Adipocyte (in vitro differentiated cells): ENCODE measurements at places on chromosomes 1 and 21.

- DNase-seq, result no peak
These were observed 436.8 kb downstream of the KIF26B start for GRCh38 chr1:245591346-245592188.

- no peak for DNase-seq
These were observed 7.6 kb upstream of the EIF4G3 start for GRCh38 chr1:21184276-21184675.

DNA sequence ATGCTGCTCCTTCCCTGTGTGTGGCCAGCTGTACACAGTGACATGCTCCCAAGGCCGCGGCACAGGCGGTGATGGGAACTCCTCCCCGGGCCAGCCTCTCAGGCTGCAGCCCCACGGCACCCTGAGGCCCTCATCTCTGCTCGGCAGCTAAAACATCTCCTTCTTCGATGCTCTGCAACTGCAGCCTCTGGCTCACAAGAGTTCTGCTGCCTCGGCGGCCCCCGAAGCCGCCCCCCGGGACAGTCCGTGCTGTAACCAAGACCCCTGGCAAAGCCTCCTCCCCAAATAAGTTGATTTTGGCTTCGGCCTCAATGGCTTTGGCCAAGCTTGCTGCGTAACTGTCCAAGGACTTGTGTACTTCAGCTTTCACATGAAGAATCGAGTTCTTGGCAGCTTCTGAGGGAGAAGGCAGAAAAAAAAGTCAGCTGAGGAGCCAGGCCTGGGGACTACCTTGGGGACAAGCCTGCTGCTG lies 51.3 kb downstream of the GPR161 start:
- no peak for DNase-seq

DNA sequence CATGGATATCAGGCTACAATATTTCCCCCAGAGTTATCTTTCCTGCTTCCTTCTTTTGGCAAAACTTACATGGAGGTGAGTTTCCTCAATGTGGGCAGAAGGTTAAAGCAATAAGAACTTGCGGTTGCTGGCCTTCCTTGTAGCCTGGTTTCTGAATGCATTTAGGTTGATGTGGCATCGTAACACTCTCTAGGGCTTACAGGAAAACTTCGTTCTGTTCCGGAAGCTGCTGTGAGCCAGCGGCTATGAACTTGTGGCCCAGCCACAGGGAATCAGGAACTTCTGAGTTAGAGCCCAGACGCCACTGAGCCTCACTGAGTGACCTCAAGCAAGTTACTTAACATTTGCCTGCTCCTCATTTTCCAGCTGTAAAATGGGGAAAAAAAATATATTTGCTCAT lies 623.4 kb upstream of the ADAMTS5 start:
- DNase-seq, result no peak

GRCh38 chr1:187654635-187655034 lies 825.9 kb downstream of the PLA2G4A start:
- no peak for DNase-seq

- DNase-seq, result peak; percentile 98
These were observed 5.0 kb upstream of the CTTNBP2NL start for GRCh38 chr1:112390775-112391602.

DNA sequence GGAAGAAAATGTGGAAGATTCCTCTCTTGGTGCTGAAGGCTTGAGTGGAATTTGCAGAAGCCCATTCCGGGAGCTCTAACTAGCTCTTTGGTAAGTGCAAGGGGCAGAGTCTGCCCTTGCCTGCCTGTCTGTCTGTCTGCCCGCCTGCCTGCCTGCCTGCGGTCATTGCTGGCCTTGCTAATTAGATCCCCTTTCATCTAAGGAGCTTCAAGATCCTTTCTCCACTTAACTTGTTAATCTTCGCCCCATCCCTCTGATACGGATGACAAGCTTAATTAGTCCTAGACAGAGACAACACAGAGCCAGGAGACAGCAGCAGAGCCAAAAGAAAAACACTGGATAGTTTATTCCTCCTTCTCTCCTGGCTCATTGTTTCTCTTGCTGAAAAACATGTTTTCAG lies 80.2 kb upstream of the GADD45A start:
- no peak for DNase-seq

DNA sequence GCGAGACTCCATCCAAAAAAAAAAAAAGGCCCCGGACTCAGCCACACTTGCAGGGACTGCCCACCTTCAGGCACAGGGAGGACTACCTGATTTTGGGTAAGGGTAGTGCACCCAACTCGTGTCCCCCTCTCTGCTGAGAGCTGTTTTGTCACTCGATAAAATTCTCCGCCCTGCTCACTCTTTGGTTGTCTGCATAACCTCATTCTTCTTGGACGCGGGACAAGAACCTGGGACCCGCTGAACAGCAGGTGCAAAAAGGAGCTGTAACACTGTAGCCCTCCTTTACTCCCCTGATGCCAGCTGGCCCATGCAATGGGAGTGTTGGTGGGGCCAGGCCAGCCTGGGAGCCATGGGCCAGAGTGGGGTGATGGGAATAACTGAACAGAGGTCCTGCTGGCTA lies 10.6 kb downstream of the S100B start:
- no peak for DNase-seq

DNA sequence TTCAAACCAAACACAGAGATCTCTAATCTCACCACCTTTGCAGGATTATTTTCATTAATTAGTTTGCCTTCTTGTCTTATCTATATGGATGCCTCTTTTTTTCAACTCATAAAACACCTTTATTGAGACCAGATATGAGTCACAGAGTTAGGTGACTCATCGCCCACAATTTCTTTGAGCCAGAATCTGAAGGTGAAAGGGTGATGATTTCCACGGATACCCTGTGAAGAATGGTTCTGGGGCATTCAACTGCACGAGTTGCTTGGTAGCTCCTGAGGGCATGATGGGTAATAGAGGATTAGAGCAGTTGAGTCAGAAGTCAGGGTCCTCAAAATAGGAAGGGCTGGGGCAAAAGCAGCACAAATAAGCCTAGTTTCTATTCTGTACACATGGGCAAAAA lies 128.2 kb downstream of the TBX19 start:
- DNase-seq, result no peak

DNA sequence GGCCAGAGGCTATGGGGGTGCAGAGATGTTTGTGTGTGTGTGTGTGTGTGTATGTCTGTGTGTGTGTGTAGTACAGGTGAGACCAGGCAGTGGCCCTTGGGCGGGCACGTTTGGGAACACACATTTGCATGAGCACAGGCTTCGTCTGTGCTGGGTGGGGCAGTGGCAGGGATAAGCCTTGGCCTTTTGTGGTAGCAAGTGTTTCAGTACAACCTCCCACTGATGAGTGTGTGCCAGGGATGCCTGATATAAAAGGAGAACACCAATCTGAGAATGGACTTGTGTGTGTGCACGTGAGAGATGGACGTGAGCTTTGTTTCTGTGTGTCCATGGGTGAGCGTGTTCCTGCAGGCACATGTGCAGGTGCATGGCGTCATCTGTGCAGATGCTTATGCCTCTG lies 3.0 kb downstream of the NTRK1 start:
- DNase-seq, result no peak

DNA sequence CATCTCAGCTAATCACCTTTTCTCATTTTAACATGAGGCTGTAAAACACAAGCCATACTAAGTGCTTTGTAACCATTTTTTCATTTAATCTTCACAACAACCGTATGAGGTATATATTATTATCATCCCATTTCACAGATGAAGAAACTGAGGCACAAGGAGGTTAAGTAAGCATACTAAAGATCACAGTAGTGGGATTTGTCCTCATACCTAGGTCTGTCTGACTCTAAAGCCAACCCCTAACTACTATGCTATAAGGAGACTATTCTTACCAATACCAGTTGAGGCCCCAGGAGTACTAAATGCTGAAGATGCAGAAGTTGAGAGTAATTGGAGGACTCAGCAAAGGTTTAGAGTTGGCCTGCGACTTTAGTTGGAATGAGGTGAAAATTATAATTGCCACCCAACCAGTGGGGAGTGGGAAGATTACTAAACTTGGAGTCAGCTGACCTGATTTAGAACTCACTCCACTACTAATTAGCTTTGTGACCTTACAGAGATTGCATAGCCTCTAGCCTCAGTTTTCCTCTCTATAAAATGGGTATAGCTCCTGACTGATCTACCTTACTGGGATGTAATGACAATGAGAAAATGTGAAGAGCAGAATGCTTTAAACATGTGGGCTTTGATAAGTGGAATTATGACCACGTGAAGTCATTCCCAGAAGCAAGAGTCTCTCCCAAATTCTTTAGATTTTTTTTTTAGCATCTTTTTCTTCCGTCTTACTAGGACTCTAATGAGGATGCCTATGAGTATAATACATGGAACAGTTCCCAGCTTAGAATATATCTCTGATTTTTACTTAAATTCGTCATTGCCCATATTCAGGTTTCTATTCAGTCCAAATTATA lies 85.8 kb upstream of the IPO9 start:
- DNase-seq, result no peak

- no peak for DNase-seq
These were observed 486.5 kb downstream of the SIPA1L2 start for GRCh38 chr1:232143315-232143886.

DNA sequence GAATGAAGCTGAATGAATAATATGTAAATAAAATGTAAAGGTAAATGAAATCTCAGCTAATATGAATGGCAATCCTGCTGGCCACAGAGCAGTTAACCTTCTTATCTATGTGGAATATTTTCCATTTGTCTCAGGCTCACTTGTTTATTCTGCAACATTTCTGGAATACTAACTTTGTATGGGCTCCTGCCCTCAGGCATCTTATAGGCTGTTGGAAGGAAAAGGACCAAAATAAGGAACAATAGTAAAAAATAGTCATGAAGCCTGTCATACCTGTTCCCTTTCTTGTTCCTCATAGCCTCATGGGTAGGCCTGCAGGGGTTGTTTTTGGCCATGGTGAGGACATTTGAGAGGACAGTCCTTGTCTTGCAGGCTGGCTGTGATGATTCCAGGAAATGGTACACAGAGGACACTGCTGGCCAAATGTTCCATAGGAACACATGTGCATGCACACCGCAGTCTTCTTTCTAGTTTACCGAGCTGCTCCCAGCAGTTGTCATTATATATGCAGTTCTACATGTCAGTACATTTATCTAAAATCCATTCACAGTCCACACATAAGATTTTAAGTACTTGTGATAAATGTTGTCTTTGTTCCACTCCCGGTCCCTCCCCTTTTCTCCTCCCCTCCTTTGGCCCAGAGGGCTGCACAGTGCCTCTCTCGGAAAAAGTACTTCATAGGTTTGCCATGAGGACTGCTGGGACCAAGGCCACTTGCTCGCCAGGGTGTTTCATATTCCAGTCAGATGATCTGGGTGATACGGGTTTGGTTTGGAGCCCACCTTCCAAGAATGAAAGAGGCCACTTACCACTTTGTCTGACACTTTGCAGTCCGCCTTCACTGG lies 15.2 kb upstream of the KCNQ4 start:
- no peak for DNase-seq

DNA sequence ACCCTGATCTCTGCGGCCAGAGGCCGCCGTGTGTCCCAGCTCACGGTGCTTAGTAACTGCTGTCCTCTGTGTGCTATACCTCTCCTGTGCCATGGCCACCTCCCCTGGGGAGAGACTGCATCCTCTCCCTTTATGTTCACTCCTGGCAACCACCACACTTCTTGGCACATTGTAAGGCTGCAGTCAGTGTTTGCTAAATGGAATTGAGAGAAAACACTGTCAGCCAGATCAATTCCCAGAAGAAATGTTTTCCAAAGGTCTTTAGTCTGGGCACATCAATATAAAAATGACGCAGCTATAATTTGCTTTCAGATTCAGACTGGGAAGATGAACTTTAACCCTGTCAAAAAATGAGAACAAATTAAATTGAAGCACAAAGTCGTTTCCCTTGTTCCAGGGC lies 96.8 kb downstream of the BEND5 start:
- DNase-seq, result no peak

DNA sequence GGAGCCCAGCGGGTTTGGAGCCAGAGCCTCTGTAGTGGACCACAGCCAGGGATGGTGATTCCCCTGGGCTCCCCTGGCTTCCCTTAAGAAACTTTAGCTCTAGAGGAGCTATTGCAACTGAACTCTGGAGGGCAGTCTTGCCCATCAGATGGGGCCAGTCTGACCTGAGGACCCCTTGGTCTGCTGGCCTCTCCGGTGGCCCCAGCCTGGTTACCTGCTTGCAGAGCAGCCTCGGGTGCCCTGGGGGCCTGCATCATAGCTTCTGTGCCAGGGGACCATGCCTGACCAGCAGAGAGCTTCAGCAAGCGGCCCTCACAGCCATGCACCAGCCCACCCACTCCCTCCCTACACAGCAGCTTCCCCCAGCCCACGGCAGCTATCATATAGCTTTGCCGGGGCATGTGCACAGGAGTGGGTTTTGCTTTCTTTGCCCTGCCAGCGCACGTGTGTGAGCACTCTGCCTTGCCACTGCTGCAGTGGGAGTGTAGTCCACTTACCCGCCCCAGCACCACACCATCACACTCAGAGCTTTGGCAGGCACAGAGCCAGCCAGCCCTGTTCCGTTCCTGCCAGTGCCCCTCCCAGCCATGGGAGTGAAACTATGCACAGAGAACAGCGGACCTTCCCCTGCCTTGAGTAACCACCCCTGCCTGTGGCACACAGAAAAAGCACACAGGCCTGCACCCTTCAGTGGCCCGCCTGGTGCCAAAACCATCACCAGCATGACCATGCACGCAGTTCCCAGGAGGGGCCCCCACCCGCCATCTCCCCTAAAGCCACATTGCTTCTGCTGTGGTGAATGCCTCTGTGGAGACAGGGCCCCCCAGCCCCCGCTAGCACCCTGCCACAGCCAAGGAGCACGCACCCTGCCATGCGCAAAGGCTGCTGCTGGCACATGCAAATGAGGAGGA lies 442.9 kb upstream of the NEGR1 start:
- DNase-seq, result no peak

DNA sequence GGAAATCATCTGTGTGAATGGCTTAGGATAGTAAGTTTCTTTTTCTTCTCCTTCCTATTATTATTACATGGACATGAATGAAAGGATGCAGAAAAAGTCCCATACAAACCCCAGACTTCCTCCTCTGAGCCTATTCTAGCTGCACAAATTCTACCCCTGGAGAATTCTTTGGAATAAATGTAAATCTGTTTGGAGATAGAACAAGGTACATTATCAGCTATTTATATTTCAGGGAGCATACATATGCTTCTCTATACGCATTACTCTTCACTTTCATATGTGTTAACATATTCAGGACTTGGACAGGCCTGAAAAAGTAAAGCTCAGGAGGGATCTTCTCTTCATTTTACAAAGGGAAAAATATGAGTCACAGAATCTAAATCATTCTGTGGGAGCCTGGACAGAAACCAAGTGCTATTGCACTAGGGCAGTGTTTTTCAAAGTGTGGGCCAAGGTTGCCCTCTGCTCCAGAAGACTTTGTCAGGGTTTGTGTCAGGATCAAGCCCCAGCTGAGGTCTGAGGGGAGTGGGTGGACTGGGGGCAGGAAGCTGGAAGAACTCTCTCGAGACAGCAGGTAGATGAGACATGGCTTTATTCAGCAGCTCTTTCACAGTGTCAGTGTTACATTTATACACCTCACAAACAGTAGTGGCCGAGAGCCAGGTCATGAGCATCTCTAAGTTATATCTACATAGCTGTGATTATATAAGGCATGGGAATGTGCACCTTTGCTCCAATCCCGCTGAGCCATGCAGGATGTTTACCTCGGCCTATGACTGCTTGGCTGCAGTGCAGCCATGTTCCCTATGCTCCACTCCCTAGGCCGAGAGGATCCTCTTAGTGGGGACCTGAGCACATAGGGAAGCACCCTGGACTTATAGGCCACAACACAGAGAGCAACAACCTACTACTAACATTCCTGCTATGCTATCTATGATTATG lies 114.3 kb downstream of the GDAP2 start:
- peak; percentile 75 for DNase-seq

GRCh38 chr1:86491171-86491950 lies 22.6 kb downstream of the CLCA1 start:
- no peak for DNase-seq

GRCh38 chr21:39597595-39597994 lies 15.1 kb upstream of the B3GALT5 start:
- no peak for DNase-seq
